ENCODE measurements at places on chromosomes 3 and 15. TPM values are rescaled to one million over a fixed set of nuclear protein-coding genes. Genes with fewer than 3 reads are reported as not detected.

DNA sequence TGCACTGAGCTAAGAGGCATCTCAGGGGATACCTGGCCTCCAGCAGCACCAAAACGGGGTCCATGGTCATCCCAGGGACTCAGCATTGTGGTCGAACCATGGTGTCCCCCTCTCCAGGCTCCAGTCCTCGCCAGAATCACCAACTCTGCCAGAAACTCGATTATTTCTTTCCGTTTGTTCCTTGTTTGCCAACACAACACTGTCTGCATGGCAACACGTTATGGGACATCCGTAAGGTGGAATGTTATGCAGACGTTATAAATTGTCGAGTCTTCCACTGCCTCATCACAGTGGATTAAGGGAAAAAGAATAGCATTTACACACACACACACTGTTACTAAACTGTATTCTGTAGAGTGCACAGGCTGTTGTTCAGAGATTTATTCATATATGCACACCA, 52.5 kb upstream of the RPL32 start:
- no peaks in the 10 kb centered on the region for H3K4me1 ChIP-seq
- H3K27me3 ChIP-seq, result peaks cover 22% of the 10 kb centered on the region
- peaks cover 4% of the 10 kb centered on the region for H3K36me3 ChIP-seq
- H3K4me3 ChIP-seq, result no peak overlapping the region

DNA sequence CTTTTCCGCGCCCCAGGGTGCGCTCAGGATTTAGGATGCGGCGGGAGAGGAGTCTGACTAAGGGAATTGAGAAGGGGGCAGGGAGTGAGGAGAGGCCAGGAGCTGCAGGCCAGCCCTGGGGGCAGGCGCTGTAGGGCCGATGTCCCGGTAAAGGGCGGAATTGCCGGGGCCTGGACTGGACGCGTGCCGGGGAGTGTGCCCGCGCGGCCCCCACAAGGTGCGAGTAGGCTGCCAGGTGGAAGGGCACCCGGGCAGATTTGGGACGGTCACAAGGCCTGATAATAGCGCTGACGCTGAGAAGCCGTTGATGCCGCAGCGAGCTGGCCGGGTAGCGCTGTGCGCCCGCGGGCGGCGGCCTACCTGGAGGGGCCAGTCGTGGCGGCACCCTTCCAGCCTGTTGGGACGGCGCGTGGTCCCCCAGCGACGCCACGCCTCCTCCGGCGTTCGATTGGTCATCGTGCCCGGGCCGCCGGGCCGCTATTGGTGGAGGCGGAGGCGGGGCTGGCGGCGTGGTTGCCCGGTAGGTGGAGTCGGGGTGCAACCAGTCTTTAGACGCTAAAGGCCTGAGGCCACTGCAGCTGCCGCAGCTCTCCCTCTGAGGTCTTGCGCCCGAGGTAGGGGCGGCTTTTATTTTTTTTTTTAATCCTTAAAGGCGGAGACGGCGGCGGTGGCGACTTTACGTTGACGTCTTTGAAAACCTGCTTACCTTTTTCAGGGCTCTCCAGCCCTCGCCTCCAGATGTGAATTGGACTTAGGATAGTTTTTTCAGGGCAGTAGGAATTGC, 903 bp downstream of the SLC25A38 start:
- H3K27me3 ChIP-seq, result no peaks in the 10 kb centered on the region
- H3K27ac ChIP-seq, result peak overlapping the region; percentile 100
- peak; percentile 95 for DNase-seq
- peaks cover 44% of the 10 kb centered on the region for H3K4me1 ChIP-seq
- peak overlapping the region; percentile 99 for H3K4me3 ChIP-seq

SPINK8 gene
- not detected for total RNA-seq

- H3K27ac ChIP-seq, result no peak overlapping the region
- no peak overlapping the region for H3K4me3 ChIP-seq
- H3K27me3 ChIP-seq, result no peaks in the 10 kb centered on the region
- no peaks in the 10 kb centered on the region for H3K4me1 ChIP-seq
Observed at GRCh38 chr3:25604107-25604805, 60.5 kb downstream of the TOP2B start.

DNA sequence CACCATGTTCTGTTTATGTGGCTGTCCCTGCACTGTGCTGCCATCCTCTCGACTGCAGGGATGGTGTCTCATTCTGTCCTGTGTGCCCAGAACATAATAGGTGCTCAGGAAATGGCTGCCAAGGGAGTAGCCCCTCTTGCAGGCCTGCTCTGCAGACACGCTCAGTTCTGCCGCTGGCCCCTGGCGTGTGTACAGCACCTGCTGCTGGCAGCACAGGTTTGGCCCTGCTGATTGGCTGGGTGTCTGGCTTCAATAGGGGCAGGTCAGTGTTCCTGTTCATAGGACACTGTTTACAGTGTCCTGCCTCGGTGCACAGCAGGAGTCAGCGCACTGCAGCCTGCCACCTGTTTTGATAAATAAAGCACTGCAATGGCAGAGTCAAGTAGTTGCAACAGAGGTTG, 146.9 kb downstream of the DNAJB8 start:
- H3K4me3 ChIP-seq, result no peak overlapping the region
- no peak overlapping the region for H3K27ac ChIP-seq
- H3K4me1 ChIP-seq, result peaks cover 14% of the 10 kb centered on the region
- no peak for DNase-seq
- H3K27me3 ChIP-seq, result peaks cover 10% of the 10 kb centered on the region

ARNT2 gene
- total RNA-seq, result 37.3 TPM

GRCh38 chr15:67782691-67782991, 42.7 kb upstream of the SKOR1 start:
- H3K4me3 ChIP-seq, result no peak overlapping the region
- peaks cover 31% of the 10 kb centered on the region for H3K4me1 ChIP-seq
- peaks cover 18% of the 10 kb centered on the region for H3K27me3 ChIP-seq
- no peak overlapping the region for H3K27ac ChIP-seq
- peaks cover 2% of the 10 kb centered on the region for H3K36me3 ChIP-seq

- no peak overlapping the region for H3K4me3 ChIP-seq
- DNase-seq, result no peak
- no peaks in the 10 kb centered on the region for H3K27me3 ChIP-seq
- H3K27ac ChIP-seq, result no peak overlapping the region
- peaks cover 2% of the 10 kb centered on the region for H3K4me1 ChIP-seq
- H3K36me3 ChIP-seq, result no peaks in the 10 kb centered on the region
Observed at GRCh38 chr15:32852771-32853170, 135.0 kb downstream of the GREM1 start.

GRCh38 chr3:194310060-194310835, 40.9 kb downstream of the CPN2 start:
- H3K27ac ChIP-seq, result no peak overlapping the region
- no peaks in the 10 kb centered on the region for H3K36me3 ChIP-seq
- H3K4me3 ChIP-seq, result no peak overlapping the region
- peaks cover 14% of the 10 kb centered on the region for H3K27me3 ChIP-seq

GRCh38 chr3:4693620-4694019, 200.5 kb downstream of the ITPR1 start:
- DNase-seq, result no peak
- H3K4me1 ChIP-seq, result peaks cover 3% of the 10 kb centered on the region
- peaks cover 41% of the 10 kb centered on the region for H3K27me3 ChIP-seq
- H3K4me3 ChIP-seq, result no peak overlapping the region
- H3K27ac ChIP-seq, result no peak overlapping the region
- H3K36me3 ChIP-seq, result peaks cover 3% of the 10 kb centered on the region

- no peaks in the 10 kb centered on the region for H3K36me3 ChIP-seq
- H3K4me3 ChIP-seq, result no peak overlapping the region
- H3K27ac ChIP-seq, result no peak overlapping the region
- no peaks in the 10 kb centered on the region for H3K4me1 ChIP-seq
- H3K27me3 ChIP-seq, result no peaks in the 10 kb centered on the region
Observed at GRCh38 chr3:184126006-184126405, 9.2 kb upstream of the EIF2B5 start.

GRCh38 chr3:17983106-17983505, 240.7 kb upstream of the TBC1D5 start:
- DNase-seq, result no peak
- H3K36me3 ChIP-seq, result no peaks in the 10 kb centered on the region
- H3K27me3 ChIP-seq, result no peaks in the 10 kb centered on the region
- H3K27ac ChIP-seq, result no peak overlapping the region
- H3K4me1 ChIP-seq, result peaks cover 5% of the 10 kb centered on the region

SAMD7 gene
- not detected for total RNA-seq

CCR3 gene
- total RNA-seq, result not detected

DNA sequence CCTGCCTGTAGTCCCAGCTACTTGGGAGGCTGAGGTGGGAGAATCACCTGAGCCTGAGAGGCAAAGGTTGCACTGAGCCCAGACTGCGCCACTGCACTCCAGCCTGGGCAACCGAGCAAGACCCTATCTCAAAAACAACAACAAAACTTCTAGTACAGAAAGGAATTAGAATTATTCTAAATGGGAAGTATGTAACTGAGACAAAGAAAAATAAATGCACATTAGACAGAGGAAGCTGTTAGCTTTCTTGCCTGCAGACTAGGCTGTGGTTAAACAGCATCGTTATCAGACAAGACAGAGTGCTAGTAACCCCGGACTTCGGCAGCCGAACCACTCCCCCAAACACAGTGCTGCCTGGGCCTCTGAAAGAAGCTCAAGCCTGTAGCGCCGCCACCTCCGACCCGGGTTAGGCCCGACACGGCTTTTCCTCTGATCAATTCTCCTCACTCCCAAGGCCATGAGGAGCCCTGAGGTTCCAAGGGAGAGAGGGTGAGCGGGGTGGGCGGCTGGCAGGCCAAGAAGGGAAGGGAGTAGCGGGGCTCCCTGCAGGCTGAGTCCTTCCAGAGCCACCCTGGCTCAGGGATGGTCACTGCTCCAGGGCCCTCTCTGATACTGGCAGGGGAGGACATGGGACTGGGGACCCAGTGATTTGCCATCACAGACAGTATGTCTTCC, 44.8 kb upstream of the MUC4 start:
- no peaks in the 10 kb centered on the region for H3K36me3 ChIP-seq
- H3K4me3 ChIP-seq, result no peak overlapping the region
- DNase-seq, result no peak
- peaks cover 12% of the 10 kb centered on the region for H3K27me3 ChIP-seq
- H3K4me1 ChIP-seq, result peaks cover 12% of the 10 kb centered on the region

GRCh38 chr3:64591615-64592014, 96.2 kb downstream of the ADAMTS9 start:
- peaks cover 20% of the 10 kb centered on the region for H3K4me1 ChIP-seq
- no peaks in the 10 kb centered on the region for H3K27me3 ChIP-seq
- no peak overlapping the region for H3K4me3 ChIP-seq
- H3K36me3 ChIP-seq, result peaks cover 17% of the 10 kb centered on the region
- no peak for DNase-seq
- H3K27ac ChIP-seq, result no peak overlapping the region

DNA sequence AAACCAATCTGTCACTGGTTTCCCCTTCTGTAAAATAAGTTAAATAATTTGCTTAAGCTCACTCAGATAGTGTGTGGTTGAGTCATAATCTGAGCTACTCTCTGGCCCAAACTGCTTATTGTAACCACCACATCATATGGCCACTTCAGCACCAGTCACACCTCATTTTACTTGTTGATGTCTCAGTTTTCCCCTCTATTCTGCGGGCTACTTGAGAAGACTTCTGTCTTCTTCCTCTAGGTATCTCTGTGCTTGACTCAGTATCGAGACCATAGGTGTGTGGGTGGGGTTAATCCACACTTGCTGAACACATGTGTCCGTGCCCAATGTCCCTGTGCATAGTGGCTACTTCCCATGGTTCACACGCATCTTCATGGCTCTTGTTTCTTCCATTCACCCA, 32.9 kb downstream of the CRYGS start:
- H3K4me3 ChIP-seq, result no peak overlapping the region
- no peak overlapping the region for H3K27ac ChIP-seq
- peaks cover 2% of the 10 kb centered on the region for H3K4me1 ChIP-seq

- peaks cover 6% of the 10 kb centered on the region for H3K4me1 ChIP-seq
- no peak overlapping the region for H3K27ac ChIP-seq
- no peak for DNase-seq
- no peaks in the 10 kb centered on the region for H3K36me3 ChIP-seq
- H3K4me3 ChIP-seq, result no peak overlapping the region
Observed at GRCh38 chr3:184784731-184785500, 27.1 kb upstream of the VPS8 start.

GRCh38 chr3:120424976-120425570, 25.7 kb downstream of the FSTL1 start:
- H3K27ac ChIP-seq, result no peak overlapping the region
- no peak overlapping the region for H3K4me3 ChIP-seq
- H3K27me3 ChIP-seq, result no peaks in the 10 kb centered on the region
- H3K4me1 ChIP-seq, result peaks cover 21% of the 10 kb centered on the region
- peaks cover 5% of the 10 kb centered on the region for H3K36me3 ChIP-seq

DNA sequence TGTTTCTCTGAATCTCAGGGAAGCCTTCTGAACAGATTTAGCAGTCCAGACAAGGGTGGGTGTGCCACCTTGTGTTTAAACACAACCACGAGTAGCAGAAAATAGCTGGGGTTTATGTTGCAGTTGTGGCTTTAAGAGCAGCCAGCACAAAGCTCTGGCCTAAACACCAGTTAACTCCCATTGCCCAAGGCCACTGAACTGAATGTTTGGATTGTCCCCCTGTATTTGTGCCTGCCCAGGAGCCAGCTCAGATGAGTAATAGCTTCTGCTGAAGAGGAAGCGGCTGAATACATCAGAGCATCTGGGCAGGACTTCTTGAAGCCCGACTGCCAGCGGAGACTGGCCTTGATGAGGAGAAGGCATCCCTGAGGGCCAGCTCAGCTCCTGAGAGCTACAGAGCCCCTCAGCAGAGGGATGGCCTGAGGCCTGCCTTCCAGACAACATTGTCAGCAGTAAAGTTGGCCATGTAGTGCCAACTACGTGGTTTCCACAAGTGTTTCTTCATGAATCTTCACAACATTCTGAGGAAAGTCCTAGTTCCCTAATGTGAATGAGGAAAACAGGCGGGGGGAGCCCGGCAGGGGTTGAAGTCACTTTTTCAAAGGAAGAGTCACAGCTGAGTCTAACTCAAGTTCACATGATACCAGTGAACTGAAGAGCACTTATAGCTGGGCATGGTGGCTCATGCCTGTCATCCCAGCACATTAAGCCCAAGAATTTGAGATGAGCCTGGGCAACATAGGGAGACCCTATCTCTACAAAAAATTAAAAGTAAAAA, 65.8 kb upstream of the ZBTB38 start:
- H3K36me3 ChIP-seq, result peaks cover 5% of the 10 kb centered on the region
- H3K27ac ChIP-seq, result no peak overlapping the region
- no peaks in the 10 kb centered on the region for H3K4me1 ChIP-seq
- no peak for DNase-seq
- no peak overlapping the region for H3K4me3 ChIP-seq

DNA sequence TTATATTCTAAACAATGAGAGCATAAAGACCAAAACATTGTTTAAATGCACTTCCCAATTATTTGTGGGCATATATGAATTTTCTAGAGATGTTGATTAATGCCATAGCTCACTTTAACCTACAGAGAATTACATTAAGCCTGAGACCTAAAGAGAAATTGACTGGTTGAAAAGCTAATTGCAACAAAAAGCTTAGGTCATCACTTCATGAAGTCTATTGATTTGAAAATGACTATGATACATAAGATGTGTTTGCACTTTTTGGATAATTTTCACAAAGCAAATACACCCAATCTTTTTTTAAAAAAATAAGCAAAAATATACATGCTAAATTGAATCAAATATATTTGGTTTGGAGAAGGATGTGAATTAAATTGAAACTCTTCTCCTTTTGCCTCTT, 532.8 kb upstream of the GOLIM4 start:
- H3K27ac ChIP-seq, result no peak overlapping the region
- no peaks in the 10 kb centered on the region for H3K36me3 ChIP-seq
- peaks cover 6% of the 10 kb centered on the region for H3K4me1 ChIP-seq
- no peak for DNase-seq

All from progenitor cell of endocrine pancreas (in vitro differentiated cells).